Stimulated activated naive B cell treated with anti-CD40 and anti-IgM and Interleukin-4, amounts not matched to agents 10 μg/mL and 1 μg/mL and 100 μg/mL, for 72 hours (primary cell): ENCODE measurements at places on chromosomes 1 and 21.

DNA sequence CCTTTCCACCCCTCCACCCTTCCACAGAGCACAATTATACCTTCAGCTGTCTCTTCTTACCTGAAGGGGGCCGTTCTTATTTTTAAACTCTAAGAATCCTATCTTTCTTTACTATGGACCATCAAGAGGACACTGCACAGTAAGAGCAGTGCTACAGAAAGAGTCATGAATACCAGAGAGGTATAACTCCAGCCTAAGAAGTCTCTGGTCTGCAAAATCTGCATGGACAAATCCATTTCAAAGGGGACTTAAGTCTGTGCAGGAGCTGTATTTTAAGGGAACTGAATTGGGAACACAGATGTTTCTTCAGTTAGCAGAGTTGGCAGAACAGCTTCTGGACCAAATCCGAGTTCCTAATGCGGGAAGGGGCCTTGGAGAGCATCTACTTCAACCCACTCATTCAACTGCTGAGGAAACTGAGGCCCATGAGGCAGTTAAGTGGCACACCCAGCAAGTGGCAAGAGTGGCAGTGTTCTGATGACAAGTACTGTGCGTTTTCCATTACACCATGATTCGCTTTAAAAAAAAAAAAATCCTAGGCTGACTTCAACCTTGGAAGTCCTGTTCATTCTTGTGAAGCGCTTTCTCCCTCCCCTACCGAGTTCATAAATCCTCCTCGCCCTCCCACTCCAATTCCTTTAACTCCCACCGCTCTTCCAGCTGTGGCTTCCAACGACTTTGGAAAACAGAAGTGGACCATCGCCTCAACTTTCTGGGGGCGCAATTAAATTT lies 1.8 kb downstream of the PLPP3 start:
- H3K27me3 ChIP-seq: no peaks in the 10 kb centered on the region
- no peaks in the 10 kb centered on the region for H3K36me3 ChIP-seq
- H3K27ac ChIP-seq: no peak overlapping the region

- no peak overlapping the region for H3K27ac ChIP-seq
These were observed 81.8 kb downstream of the GLUL start for GRCh38 chr1:182309631-182310351.

- no peak overlapping the region for H3K4me3 ChIP-seq
- H3K36me3 ChIP-seq: no peaks in the 10 kb centered on the region
- DNase-seq: no peak
- peaks cover 18% of the 10 kb centered on the region for H3K27me3 ChIP-seq
These were observed 9.2 kb upstream of the ERG start for GRCh38 chr21:38507374-38507942.

- peaks cover 22% of the 10 kb centered on the region for H3K4me1 ChIP-seq
- peaks cover 29% of the 10 kb centered on the region for H3K27me3 ChIP-seq
- H3K4me3 ChIP-seq: no peak overlapping the region
- no peak overlapping the region for H3K27ac ChIP-seq
These were observed 25.1 kb downstream of the ATP8B2 start for GRCh38 chr1:154350383-154350782.

DNA sequence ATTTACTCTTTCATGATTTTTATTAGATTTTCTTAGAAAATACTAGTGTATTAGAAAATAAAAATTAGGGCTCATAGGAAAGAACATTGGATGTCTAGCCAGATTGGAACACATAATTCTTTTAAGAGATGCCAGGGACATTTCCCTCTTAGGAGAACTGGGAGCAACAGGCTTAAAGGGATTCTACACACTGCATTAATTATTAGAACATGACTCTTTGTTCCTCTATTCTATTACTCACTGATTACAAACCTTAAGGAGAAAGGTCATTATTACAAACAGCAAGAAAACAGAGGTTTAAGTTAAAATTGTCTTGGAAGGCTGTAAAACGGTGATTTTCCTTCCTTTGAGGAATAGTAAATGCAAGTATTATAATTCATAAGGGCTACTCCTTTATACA lies 32.9 kb upstream of the VAV3 start:
- H3K4me3 ChIP-seq: no peak overlapping the region
- H3K4me1 ChIP-seq: no peaks in the 10 kb centered on the region
- peaks cover 3% of the 10 kb centered on the region for H3K36me3 ChIP-seq
- no peak for DNase-seq

- H3K36me3 ChIP-seq: peaks cover 7% of the 10 kb centered on the region
- H3K4me3 ChIP-seq: no peak overlapping the region
- H3K27ac ChIP-seq: no peak overlapping the region
- no peak for DNase-seq
These were observed 76.9 kb upstream of the NEK2 start for GRCh38 chr1:211752317-211752716.

GRCh38 chr1:33354707-33355316 lies 33.9 kb upstream of the A3GALT2 start:
- H3K27ac ChIP-seq: no peak overlapping the region
- H3K36me3 ChIP-seq: no peaks in the 10 kb centered on the region
- DNase-seq: no peak
- H3K4me3 ChIP-seq: no peak overlapping the region
- peaks cover 14% of the 10 kb centered on the region for H3K4me1 ChIP-seq
- no peaks in the 10 kb centered on the region for H3K27me3 ChIP-seq

GRCh38 chr1:222026280-222026679 lies 284.4 kb upstream of the DUSP10 start:
- H3K27ac ChIP-seq: no peak overlapping the region
- H3K27me3 ChIP-seq: peaks cover 12% of the 10 kb centered on the region
- no peaks in the 10 kb centered on the region for H3K36me3 ChIP-seq
- no peak overlapping the region for H3K4me3 ChIP-seq

DNA sequence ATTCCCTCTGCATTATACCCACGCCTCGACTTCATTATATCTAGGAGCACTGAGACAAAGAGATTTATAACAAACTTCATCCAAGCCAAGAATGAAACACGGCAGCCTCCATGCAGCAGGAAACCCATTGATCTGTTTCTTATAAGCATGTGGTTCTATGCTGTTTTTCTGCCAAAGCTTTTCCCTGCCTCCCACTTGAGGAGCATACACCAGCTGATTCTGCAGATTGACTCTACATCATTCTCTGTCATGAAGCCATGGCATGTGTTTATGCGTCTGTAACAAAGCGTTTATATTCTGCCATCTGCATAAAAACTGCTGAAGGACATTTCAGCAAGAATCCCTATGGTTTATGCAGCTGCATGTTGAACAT lies 102.0 kb downstream of the CYYR1 start:
- H3K4me1 ChIP-seq: peaks cover 3% of the 10 kb centered on the region
- no peaks in the 10 kb centered on the region for H3K36me3 ChIP-seq
- no peak overlapping the region for H3K27ac ChIP-seq
- no peak for DNase-seq
- H3K27me3 ChIP-seq: no peaks in the 10 kb centered on the region

GRCh38 chr1:200166411-200166810 lies 138.9 kb downstream of the NR5A2 start:
- H3K27ac ChIP-seq: no peak overlapping the region
- DNase-seq: no peak
- no peaks in the 10 kb centered on the region for H3K36me3 ChIP-seq
- peaks cover 3% of the 10 kb centered on the region for H3K4me1 ChIP-seq
- H3K4me3 ChIP-seq: no peak overlapping the region
- no peaks in the 10 kb centered on the region for H3K27me3 ChIP-seq

DNA sequence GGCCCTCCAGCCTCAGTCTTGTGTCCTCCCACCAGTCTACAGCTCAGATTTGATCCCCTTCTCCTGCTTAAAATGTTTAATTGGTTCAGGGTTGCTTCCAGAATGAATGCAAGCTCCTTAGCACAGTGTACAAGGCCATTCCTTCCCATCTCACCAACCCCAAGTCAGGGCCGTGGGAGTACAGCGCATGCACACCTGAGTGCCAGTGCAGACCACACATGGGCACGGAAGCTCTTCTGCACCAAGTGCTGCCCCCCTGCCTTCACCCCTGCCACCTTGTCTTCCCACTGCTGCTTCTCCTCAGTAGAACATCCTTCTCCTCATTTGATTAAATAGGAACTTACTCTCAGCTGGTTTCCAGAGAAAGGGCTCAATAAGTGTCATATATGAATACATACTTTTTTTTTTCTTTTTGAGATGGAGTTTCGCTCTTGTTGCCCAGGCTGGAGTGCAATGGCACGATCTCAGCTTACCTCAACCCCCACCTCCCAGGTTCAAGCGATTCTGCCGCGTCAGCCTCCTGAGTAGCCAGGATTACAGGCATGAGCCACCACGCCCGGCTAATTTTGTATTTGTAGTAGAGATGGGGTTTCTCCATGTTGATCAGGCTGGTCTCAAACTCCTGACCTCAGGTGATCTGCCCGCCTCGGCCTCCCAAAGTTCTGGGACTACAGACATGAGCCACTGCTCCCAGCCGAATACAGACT lies 9.3 kb downstream of the PMF1 start:
- no peak overlapping the region for H3K4me3 ChIP-seq
- H3K4me1 ChIP-seq: peaks cover 41% of the 10 kb centered on the region
- H3K36me3 ChIP-seq: peaks cover 55% of the 10 kb centered on the region

- DNase-seq: no peak
- no peaks in the 10 kb centered on the region for H3K4me1 ChIP-seq
- H3K36me3 ChIP-seq: no peaks in the 10 kb centered on the region
- H3K27me3 ChIP-seq: no peaks in the 10 kb centered on the region
These were observed 197.6 kb upstream of the ADAMTS5 start for GRCh38 chr21:27164208-27165177.

DNA sequence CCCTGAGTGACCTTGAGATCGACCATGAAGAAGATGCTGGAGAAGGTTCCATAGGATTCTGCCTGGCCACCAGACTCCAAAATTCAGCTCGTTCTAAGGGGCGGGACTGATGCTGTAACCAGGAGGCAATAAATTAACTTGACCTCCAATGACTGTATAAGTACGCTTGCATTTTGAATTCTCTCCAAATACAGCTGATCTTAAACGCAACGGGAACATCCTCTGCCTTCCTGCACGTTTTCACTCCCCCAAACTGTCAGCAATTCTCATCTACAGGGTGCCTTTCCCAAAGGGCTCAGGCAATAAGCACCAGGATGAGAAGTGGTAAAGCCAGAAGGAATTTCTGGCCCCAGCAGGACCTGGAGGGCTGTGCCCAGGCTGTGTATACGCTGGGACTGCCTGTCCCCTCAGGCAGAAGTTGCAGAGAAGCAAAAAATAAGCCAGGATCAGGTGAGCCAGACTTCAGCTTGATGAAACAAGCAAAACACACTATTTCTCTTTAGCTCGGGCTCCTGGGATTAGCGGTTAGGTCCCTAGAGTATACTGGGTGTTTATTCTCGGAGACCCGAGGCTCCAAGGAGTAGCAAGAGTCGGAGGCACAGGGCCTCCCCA lies 124.8 kb downstream of the LRIG2 start:
- H3K27me3 ChIP-seq: no peaks in the 10 kb centered on the region
- no peaks in the 10 kb centered on the region for H3K36me3 ChIP-seq
- no peak overlapping the region for H3K27ac ChIP-seq
- no peaks in the 10 kb centered on the region for H3K4me1 ChIP-seq
- H3K4me3 ChIP-seq: no peak overlapping the region

GRCh38 chr1:21766210-21766609 lies 16.7 kb downstream of the USP48 start:
- peaks cover 12% of the 10 kb centered on the region for H3K36me3 ChIP-seq
- H3K27ac ChIP-seq: no peak overlapping the region
- DNase-seq: no peak
- no peaks in the 10 kb centered on the region for H3K27me3 ChIP-seq

DNA sequence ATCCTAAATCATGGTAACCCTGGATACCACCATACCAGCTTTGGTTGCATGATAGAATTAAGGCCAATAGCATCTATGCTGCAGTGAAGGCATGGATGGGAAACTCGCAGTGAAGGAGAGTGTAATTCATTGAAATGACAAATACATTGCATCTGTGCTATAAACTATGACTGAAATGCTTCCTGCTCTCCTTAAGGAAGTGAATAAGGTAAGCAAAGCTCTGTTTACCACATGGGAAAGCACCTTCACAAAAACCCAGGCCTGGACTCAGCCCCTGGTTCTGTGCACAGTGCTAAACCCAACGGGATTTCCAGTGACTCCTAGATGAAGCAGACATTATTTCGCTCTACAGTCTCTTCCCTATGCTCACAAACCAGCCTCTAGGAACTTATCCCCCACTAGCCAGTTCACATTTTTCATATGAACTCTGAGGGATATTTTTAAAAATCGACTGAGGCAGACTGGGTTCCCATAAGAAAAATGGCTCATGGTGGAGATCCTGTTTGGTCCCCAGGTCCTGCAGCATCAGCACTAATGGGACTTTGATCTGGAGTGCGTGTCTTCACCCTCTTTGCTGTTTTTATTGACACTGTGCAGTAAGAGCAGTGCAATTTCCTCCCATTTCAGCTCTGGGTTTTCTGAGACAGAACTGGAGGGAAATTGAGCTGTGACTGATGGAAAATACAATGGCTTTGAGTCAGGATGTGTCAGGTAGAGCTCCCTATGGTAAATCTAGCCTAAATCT lies 362.7 kb downstream of the SIPA1L2 start:
- no peak overlapping the region for H3K27ac ChIP-seq
- no peak for DNase-seq
- H3K36me3 ChIP-seq: no peaks in the 10 kb centered on the region
- H3K4me1 ChIP-seq: no peaks in the 10 kb centered on the region

- no peak for DNase-seq
- H3K36me3 ChIP-seq: no peaks in the 10 kb centered on the region
- peaks cover 11% of the 10 kb centered on the region for H3K4me1 ChIP-seq
- no peak overlapping the region for H3K27ac ChIP-seq
- H3K4me3 ChIP-seq: no peak overlapping the region
- no peaks in the 10 kb centered on the region for H3K27me3 ChIP-seq
These were observed 241.6 kb upstream of the C1orf105 start for GRCh38 chr1:172178886-172179285.

GRCh38 chr1:44554706-44555105 lies 119.6 kb downstream of the TMEM53 start:
- peaks cover 13% of the 10 kb centered on the region for H3K27me3 ChIP-seq
- H3K36me3 ChIP-seq: no peaks in the 10 kb centered on the region
- no peak for DNase-seq
- no peak overlapping the region for H3K4me3 ChIP-seq

GRCh38 chr1:232868793-232869491 lies 63.7 kb downstream of the MAP10 start:
- peaks cover 6% of the 10 kb centered on the region for H3K27me3 ChIP-seq
- no peaks in the 10 kb centered on the region for H3K4me1 ChIP-seq
- no peak overlapping the region for H3K27ac ChIP-seq
- DNase-seq: no peak

GRCh38 chr1:193674292-193674944 lies 488.0 kb upstream of the B3GALT2 start:
- H3K27ac ChIP-seq: no peak overlapping the region
- no peak for DNase-seq
- no peak overlapping the region for H3K4me3 ChIP-seq
- no peaks in the 10 kb centered on the region for H3K27me3 ChIP-seq
- no peaks in the 10 kb centered on the region for H3K4me1 ChIP-seq
- no peaks in the 10 kb centered on the region for H3K36me3 ChIP-seq

- H3K4me3 ChIP-seq: no peak overlapping the region
- DNase-seq: no peak
- H3K4me1 ChIP-seq: peaks cover 18% of the 10 kb centered on the region
- H3K27ac ChIP-seq: no peak overlapping the region
These were observed 4.2 kb upstream of the GNL2 start for GRCh38 chr1:37599940-37600339.

- no peak for DNase-seq
- peaks cover 16% of the 10 kb centered on the region for H3K36me3 ChIP-seq
- peaks cover 2% of the 10 kb centered on the region for H3K4me1 ChIP-seq
- H3K27ac ChIP-seq: no peak overlapping the region
- H3K4me3 ChIP-seq: no peak overlapping the region
These were observed 17.8 kb downstream of the TFF3 start for GRCh38 chr21:42297377-42297776.
